ENCODE measurements at places on chromosomes 7 and 10.

- DNase-seq = no peak
These were observed 89.0 kb downstream of the JMJD1C start for GRCh38 chr10:63376560-63377304.

DNA sequence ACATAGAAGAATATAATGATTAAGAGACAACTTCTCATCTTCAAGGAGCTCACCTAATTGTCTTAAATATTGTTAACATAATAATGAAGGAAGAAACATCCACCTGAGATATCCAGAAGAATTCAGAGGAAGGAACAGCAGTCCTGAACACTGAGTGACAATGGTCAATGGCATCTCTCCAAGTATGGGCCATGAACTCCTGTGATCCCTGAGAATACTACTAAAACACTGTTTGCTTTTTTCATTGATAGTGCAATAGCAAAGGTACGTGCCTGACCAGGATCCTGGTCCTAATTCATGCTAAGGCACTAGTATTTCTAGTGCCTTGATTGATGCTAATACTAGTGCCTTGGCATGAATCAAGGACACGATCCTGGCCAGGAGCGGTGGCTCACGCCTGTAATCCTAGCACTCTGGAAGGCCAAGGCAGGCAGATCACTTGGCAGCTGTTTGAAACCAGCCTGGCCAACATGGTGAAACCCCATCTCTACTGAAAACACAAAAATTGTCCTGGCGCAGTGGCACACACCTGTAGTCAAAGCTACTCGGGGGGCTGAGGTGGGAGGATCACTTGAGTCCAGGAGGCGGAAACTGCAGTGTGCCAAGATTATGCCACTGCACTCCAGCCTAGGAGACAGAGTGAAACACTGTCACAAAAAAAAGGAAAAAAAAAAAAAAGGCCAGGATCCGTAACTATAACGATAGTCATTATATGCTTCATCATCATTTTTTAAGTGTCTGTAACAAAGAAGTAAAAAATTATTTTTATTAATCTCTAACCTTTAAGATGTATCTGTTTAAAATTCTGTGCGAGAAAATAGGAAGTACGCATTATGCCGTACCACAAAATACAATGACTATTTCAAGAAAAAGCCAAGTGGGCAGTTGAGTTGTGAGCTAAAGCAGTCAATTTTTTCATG is 49.1 kb downstream of the SRPK2 start:
- DNase-seq = no peak

DNA sequence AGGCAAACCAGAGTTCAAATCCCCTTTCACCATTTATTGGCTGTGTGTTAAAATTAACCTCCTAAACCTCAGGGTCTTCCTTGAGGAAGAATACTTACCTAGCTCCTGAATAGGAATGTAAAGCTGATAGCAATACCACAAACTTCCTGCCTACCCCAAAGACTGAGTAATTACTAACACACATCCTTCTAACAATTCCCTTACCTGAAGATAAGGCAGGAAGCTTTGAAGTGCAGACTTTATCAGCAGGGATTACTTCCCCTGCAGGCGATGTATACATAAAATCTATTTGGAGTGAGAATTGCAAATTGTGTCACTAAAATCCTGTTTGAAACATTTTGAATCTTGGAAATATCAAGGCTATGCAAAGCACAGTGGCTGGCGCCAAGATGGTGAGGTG is 21.2 kb downstream of the EVX1 start:
- DNase-seq = no peak

DNA sequence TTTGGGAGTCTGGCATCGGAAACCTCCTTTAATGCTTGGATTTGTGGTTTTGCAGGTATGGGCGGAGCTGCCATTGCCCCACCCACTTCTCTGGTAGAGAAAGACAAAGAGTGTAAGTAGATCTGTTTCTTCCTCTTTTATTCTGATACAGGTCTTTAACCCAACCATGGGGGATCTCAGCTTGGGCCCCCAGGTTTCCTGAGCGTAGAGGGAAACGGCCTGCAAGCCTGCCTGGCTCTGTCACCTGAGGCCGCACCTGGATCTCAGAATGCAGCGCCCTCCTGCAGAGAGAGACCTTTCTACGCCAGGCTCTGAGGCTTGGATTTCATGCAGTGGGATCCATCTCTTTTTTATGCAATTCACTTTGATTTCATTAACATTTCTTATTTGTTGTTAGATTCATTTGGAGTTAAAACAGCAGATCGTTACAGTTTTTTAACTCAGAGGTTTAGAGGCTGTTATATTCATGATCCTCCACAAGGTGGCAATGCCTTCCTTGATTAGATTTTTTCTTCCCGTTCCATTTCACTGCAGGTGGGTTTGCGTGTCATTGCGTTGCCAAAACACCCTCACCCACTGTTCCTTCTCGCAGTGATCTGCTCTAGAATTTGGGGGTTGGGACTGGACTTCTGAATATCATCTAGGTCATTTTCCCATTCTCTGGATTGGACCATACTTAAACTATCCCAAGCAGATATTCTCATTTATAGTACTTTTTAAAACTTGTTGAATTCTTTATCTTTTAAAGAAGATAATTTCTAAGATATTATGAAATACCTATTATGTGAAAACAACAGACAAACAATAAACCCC is 20.0 kb downstream of the RBM17 start:
- peak; percentile 59 for DNase-seq

GRCh38 chr7:47741984-47742383 is 160.1 kb upstream of the TNS3 start:
- DNase-seq = no peak
